NCI-H2029 (cell line): ENCODE measurements at places on chromosomes 4 and X.

DNA sequence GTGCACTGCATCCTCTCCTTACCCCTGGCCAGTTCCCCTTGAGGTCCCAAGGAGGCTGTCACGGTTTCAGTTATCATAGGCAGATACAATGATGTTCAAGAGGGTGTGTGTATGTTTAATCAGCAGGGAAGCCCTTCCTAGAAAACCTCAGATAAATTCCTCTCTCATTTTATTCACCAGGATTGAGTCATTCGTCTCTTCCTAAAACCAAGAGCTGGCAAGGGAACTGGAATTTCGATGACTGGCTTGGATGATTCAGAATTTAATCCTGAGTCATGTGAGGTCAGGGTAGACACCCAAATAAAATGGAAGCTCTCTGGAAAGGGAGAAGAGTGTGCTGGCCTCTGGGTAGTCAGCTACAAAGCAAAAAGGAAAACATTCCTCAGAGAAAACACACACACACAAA lies 106.2 kb upstream of the RAPGEF2 start:
- DNase-seq = peak; percentile 33

GRCh38 chr4:53196882-53197771 lies 168.7 kb downstream of the SCFD2 start:
- peak; percentile 41 for DNase-seq

DNA sequence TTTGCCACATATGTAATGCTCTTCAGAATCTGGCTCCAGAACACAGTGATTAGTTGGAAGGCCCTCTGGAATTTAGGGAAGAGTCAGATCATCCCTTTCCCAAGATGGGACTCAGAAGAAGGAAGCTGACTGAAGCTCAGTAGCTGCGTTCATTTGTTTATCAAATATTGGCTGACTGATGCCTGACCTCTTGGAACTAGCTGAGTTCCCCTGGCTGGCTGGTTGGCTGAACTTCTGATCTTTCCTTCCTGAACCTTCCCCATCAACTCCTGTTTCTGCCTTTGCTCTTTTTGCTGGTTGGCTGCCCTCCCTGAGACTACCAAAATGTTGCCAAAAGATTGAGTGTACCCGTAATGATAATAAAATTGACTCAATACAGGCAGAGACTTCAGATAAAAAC lies 866.5 kb upstream of the INTU start:
- DNase-seq = no peak

DNA sequence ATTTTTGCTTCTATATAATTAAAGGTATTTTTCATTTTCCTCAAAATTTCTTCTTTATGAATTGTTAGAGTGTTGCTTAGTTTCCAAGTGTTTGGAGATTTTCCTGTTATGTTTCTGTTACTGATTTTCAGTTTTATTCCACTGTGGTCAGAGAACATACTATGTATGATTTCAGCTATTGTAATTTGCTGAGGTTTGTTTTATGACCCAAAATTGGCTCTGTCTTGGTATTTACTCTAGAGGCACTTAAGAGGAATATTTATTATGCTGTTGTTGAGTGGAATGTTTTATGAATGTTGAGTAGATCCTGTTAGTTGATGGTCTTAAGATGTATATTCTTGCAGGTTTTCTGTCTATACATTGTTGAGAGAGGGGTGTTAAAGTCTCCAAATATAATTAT lies 263.5 kb downstream of the PABPC4L start:
- DNase-seq = no peak

DNA sequence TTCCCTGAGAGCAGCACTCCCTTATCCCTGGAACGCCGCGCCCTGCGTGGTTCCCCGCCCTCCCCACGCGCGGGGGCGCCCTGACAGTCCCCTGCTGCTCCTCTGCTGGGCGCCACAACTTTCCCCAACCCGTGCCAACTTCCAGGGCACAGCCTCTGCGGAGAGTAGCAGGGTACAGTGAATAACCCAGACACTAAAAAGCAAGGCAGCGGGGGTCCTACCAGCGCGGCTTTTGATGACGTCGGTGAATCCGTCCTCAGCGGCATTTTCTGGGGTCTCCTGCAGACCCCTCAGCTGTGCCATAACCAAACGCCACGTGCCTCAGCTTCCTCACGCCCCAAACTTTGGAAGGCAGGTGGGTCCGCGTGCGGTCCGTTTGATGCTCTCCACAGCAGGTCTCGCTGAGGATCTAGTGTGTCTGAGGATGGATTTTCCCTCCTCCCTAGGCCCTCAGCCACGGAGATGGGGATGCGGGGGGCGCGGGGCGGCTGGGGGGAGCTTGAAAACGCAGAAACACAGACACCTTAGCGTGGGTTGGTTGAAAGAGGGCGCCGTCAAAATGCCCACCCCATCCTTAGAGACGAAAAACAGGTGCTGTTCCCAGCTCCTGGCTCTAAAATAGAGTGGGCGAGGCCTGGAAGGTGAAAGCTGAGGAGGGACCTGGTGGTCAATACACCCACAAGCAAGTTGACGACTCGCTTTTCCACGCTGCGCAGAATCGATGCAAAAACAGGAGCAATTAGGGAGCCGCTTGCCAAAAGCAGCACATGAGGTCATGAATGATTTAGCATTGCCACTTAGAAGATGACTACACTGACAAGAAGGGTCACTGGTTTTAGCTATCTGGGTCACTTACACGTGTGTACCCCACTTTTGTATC lies 405.6 kb downstream of the FAM47A start:
- no peak for DNase-seq

- DNase-seq = no peak
Measured at GRCh38 chr4:1472911-1473518, 66.8 kb upstream of the NKX1-1 start.

GRCh38 chr4:114383067-114383466 lies 215.5 kb upstream of the UGT8 start:
- no peak for DNase-seq

- DNase-seq = no peak
Measured at GRCh38 chrX:20063716-20064351, 52.9 kb downstream of the MAP7D2 start.

- DNase-seq = no peak
Measured at GRCh38 chr4:28073860-28074555, 1213.4 kb downstream of the STIM2 start.

GRCh38 chr4:5399790-5400421 lies 308.5 kb downstream of the EVC2 start:
- DNase-seq = peak; percentile 2

GRCh38 chr4:112927544-112927943 lies 121.9 kb upstream of the ANK2 start:
- no peak for DNase-seq

GRCh38 chrX:7574325-7574724 lies 268.6 kb upstream of the VCX start:
- DNase-seq = no peak

DNA sequence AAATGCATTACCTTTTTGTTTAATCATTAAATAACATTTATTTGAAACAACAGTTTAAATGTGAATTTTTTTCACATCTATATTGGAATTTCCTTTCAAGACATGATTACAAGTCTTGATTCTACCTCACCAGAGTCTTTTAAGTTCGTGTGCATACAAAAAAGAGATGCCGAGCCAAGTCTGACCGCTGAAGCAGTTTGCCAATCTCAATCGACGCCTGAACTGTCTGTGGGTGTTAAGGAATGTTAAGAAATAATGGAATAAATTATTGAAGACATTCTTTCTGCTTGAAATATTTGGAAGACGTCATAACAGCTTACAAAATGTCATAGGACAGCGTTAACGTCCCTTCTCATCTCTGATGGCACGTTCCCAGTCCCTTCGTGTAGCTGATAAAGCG lies 27.9 kb upstream of the TNIP3 start:
- DNase-seq = no peak

DNA sequence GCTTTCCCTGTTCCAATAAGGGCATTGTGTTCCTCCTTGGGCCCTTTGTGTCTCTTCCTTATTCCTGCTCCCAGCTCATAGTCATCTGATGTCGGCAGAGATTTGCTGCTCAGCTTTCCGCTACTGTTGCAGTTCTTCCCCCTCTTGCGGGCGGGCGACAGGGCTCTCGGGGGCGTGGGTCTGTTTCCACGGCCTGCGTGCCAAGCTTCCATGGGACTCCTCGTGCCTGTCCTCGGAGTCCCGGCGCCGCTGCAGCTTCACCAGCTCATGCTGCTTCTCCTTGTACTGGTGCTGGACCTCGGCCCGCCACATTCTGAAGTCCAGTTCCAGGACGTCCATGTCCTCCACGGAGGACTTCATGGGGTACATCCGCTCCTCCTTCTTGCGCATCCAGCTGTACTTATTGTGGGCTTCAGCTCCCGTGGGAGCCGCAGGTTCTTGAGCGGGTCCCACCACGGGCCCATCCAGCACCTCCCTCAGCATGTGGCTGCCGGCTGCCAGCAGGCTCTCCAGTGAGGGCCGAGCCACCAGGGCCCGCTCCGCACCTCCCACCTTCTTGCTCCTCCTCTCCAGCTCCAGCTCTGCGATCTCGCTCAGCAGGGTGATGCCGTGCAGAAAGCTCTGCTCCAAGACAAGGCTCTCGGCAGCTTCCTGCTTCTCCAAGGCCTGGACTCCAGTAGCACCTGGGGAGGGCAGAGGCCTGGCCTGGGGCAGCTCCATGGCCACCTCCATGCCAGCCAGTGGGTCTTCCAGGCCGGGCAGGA lies 74.1 kb upstream of the UCP1 start:
- no peak for DNase-seq

- no peak for DNase-seq
Measured at GRCh38 chrX:119757979-119758730, at the start of gene SOWAHD. Gene SOWAHD, plus strand, starts transcription at chrX:119758588. Its CDS starts 80 bp downstream, at chrX:119758668.

GRCh38 chr4:100742045-100742444 lies 224.2 kb upstream of the EMCN start:
- no peak for DNase-seq

DNA sequence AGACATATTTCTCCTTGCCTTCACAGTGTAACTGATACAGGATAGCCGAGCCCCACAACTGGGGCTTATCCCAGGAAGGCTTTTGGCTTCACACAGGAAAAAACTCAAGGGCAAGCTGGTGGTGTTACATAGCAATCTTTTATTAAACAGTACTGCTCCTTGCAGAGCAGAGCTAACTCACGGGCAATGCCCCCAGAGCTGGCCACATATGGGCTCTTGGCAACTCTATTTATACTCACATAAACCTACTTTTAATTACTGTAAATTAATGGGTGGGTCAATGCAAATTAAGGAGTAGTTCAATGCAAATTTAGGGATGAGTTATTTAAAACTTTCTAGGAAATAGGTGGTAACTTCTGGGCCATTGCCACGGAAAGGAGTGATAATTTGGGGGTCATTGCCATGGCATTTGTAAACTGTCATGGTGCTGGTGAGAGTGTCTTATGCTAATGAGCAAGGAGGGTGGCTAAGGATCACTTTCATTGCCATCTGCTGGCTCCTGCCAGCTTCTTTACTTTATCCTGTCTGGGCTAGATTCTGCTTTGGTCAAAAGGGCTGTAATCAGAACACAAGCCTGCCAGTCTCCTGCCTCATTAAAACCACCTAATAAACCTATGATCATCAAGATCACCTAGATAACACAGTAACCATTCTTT lies 288.8 kb downstream of the CENPC start:
- DNase-seq = no peak

DNA sequence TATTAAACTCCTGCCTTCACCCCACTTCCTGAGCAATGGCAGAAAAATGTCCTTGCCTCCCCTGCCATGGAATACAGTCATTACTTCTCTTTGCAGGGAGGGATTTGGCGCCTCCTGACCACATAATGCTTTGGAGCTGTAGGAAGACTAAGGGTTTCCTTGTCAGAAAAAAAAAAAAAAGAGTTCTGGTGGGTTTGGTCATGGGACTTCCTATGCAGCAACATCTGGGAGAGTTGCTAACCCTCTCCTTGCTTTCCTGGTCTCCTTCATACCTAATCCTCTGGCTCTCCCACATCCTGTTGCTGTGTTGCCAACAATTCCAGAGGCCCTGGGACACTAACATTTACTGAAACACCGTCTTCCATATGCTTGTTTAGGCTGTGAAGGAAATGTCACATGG lies 75.1 kb upstream of the MBNL3 start:
- no peak for DNase-seq

DNA sequence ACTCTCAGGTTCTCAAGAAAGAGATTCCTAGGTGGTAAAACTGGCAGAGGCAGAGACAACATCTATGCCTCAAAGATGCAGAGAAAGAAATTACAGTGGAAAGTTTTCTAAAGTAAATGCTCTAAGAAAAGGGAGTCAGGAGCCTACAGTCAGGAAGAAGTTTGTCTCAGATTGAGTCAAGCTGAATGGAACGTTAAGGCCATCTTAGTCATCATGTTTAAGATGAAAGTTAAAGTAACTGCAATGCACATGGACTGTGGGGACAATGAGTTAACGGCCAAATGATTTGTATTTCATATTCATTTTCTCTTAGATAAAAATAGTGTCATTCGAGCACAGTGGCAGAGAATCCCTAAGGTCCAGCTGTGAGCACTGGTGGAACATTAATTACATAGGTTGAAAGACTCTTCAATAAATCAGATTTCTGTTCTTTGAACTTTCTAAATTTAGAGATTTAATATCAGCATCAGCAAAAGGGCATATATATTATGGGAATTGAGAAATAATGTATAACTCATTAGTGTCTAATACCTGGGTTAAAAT lies 384.6 kb downstream of the DTHD1 start:
- DNase-seq = no peak

- DNase-seq = no peak
Measured at GRCh38 chr4:167431371-167431770, 197.1 kb upstream of the SPOCK3 start.

GRCh38 chr4:89290727-89291516 lies 16.7 kb downstream of the GPRIN3 start:
- no peak for DNase-seq

- no peak for DNase-seq
Measured at GRCh38 chr4:157655096-157655809, 434.7 kb downstream of the GRIA2 start.

DNA sequence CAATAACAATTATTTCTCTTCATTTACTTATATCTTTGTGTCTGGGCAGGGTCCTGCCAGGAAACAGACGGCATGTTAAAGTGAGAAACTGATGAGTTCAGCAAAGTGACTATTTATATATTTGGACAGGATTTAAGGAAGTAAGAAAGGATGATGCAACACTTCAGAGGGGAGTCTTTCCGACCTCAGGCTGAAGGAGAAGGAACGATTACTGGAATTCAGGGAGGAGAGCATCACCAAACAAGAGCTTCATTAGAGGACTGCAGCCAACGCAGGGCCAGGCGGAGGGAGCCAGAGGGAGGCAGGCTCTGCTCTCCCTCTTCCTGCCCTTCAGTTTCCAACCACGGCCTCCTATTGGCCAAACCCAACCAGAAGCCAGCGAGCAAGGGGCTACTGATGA lies 1.5 kb upstream of the TLR7 start:
- no peak for DNase-seq
